KBM-7 (cell line): ENCODE measurements at places on chromosomes 12 and 14.

- no peak for DNase-seq
These were observed 115.2 kb upstream of the PELI2 start for GRCh38 chr14:56002876-56003625.

GRCh38 chr14:86779416-86779815 is 1213.6 kb downstream of the GALC start:
- DNase-seq: no peak

- DNase-seq: no peak
These were observed 213.0 kb upstream of the KRR1 start for GRCh38 chr12:75724307-75724927.

- no peak for DNase-seq
These were observed 7.7 kb upstream of the RARG start for GRCh38 chr12:53239643-53240258.

GRCh38 chr12:32906399-32907165 is 10.0 kb upstream of the PKP2 start:
- DNase-seq: no peak
